Sigmoid colon (tissue), 7 donors: ENCODE measurements at places on chromosomes 2 and 18. TPM values are rescaled to one million over a fixed set of nuclear protein-coding genes. Genes with fewer than 3 reads are reported as not detected.

- peak; percentile 73 for DNase-seq
These were observed 227.9 kb downstream of the GBX2 start for GRCh38 chr2:235940330-235940729.

- no peak for DNase-seq
These were observed 295.4 kb downstream of the CELF4 start for GRCh38 chr18:37270038-37270665.

GRCh38 chr2:16188261-16188890, 248.0 kb downstream of the MYCN start:
- DNase-seq: no peak

DNA sequence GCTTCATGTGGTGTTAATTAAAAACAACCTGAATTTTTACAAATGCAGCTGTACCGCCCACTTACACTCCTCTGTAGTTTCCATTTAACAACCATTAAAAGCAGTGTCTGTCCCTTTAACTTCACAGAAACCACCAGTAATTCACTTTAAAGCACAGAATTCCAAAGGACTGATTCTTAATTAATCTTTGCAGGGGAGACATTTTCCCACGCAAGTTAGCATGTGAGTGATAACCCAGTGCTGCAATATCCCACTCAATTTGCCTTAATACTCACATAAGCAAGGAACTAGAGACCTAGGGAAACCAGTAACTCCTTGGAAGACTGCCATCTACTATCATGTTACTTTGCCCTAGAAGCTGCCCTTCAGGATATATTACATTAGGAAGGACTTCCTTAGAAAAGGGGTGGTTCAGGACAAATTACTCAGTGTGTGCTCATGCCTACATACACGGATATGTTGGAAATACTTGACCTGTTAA, 102.3 kb downstream of the OSR1 start:
- DNase-seq: no peak

ANO7 gene
- total RNA-seq: not detected
